ENCODE measurements at places on chromosomes 3 and 15. TPM values are rescaled to one million over a fixed set of nuclear protein-coding genes. Genes with fewer than 3 reads are reported as not detected.

The HACD3 gene
- 58.5 TPM for total RNA-seq

The STT3B gene
- 116 TPM for total RNA-seq

The GOLGA6L9 gene
- under 0.01 TPM for total RNA-seq

The EPHB3 gene
- total RNA-seq: 1.4 TPM

The RGMA gene
- total RNA-seq: under 0.01 TPM

The PFKFB4 gene
- 13.8 TPM for total RNA-seq

The ERICH6 gene
- 0.35 TPM for total RNA-seq

The IGSF11 gene
- under 0.01 TPM for total RNA-seq

The SLC24A5 gene
- not detected for total RNA-seq

The CCR1 gene
- total RNA-seq: 0.29 TPM

The DUOX1 gene
- total RNA-seq: not detected

The RPN1 gene
- total RNA-seq: 588 TPM

The CFAP100 gene
- total RNA-seq: not detected

The FILIP1L gene
- total RNA-seq: 40.1 TPM

The SCN5A gene
- not detected for total RNA-seq

The MGLL gene
- total RNA-seq: 65.4 TPM

The PATL2 gene
- total RNA-seq: not detected

The NXPE3 gene
- 20.8 TPM for total RNA-seq

The BSN gene
- total RNA-seq: not detected

The TRANK1 gene
- 6.0 TPM for total RNA-seq

The RPS17 gene
- 3,029 TPM for total RNA-seq

The CHRFAM7A gene
- total RNA-seq: not detected

The TTLL13 gene
- not detected for total RNA-seq

The SEMA3B gene
- total RNA-seq: 23.0 TPM

The DENND6A gene
- 21.1 TPM for total RNA-seq

The ERC2 gene
- not detected for total RNA-seq

Data from myometrial cell (primary cell).